Stimulated activated naive CD4-positive, alpha-beta T cell (primary cell): ENCODE measurements at places on chromosomes 7 and 10.

- no peak for DNase-seq
Observed at GRCh38 chr10:110361800-110362456, 57.2 kb upstream of the SMNDC1 start.

GRCh38 chr10:48708144-48708543 lies 23.5 kb downstream of the WDFY4 start:
- DNase-seq: no peak

GRCh38 chr10:20110125-20111100 lies 294.2 kb downstream of the PLXDC2 start:
- DNase-seq: no peak

- DNase-seq: no peak
Observed at GRCh38 chr10:81875467-81876252, 666 bp downstream of the NRG3 start.

DNA sequence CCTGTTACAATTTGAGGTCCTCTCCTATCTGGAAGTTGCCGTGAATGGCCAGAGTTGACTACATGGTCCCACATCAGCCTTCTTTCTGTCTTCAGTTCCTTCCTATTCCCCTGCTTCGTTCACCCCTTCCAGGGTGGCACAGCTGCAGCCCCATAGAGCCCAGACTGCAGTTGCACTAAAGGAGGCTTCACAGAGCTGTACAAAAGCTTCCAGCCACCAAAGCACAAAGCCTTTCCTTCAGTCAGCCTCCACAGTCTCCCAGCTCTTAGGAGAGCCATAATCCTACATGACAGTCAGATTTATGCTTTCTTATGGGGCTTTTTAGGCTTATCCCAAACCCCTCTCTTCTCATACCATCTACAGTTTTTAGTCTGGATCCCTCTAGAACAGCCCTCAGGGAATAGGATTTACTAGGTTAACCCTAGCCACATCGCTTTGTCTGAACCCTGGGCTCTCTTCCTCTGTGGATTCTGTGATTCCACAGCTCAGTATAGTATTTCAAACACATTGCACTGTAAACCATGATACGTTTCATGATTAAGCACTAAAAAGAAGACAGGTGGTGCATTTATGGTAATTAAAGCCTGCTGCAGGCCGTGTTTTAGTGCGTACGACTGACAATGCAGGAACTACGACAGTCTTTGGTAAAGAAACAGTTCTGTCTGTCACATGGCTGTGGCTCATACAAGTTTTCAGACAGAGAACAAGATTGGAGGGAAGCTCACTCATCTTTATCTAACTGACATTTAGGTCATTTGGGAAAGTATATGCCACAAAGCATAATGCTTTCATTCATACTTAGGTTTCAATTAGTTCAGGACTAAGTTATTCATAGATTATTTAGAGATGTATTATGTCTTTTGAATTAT lies 208.3 kb upstream of the KMT2E start:
- DNase-seq: no peak

- peak; percentile 72 for DNase-seq
Observed at GRCh38 chr10:22611425-22612115, 102.8 kb downstream of the PIP4K2A start.

DNA sequence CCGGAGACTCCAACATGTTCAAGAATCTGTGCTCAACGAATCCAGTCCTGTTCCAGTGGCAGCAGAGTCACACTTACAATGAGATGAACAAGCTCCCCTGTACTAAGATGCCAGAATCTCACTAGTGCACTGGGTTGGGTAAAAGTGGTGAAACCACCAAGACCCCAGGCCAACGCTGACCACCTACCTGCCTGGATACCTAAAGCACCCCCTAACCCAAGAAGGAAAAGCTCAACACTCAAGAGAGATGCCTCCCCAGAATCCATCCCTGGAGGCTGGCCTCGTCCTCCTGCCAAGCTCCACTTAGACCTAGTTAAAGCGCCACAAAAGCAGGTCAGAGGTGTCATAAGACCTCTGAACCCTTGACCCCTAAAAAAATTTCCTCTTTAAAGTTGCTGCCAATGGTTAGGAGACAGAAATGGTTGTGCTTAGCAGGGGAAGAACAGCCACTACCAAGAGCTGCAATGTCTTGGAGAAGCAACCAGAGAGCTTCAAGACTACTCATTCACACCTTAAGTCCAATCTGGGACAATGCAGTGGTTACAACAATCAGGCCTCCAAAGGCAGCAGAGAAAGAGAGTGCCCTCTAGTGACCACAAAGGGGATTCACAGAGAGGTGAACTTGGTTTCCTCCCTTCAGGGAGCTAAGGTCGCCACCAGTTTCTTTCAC lies 94.6 kb upstream of the MACROH2A2 start:
- no peak for DNase-seq

- no peak for DNase-seq
Observed at GRCh38 chr7:36015733-36016132, 137.3 kb upstream of the EEPD1 start.

GRCh38 chr10:102405108-102405571 lies 9.6 kb downstream of the NFKB2 start:
- DNase-seq: no peak

DNA sequence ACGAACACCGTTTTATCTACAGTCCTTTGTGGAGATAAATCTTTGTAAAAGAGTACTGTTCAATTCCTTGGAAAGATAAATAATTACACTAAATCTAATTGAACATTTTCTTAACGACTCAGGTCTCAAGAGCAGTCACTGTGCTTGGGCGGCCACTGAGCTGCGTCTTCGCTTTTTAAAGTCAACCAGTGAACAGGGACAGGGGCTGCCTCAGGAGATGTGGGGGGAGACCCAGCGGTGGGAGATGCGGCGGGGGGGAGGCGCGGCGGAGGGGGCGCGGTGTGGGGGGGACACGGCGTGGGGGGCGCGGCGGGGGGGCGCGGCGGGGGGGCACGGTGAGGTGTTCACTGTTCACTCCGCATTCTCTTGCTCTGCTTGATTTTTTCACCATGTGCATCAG lies 39.8 kb downstream of the CAMK2B start:
- DNase-seq: no peak

DNA sequence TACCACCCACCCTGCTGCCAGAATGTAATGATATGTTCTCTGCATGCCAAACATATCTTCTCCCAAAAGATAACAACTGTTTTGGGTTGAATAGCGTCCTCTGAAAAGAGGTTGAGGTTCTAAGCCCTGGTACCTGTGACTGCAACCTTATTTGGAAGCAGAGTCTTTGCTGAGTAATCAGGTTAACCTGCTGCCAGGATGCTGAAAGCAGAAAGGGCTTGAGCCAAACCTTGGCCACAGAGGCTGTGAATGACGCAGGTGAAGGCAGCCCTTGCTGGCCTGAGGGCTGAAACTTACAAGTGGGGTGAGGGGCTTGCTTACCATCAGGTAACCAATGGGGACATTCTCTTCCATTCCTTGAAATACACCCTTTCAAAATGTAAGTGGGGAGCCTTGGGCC lies 151.8 kb upstream of the RHEB start:
- no peak for DNase-seq

DNA sequence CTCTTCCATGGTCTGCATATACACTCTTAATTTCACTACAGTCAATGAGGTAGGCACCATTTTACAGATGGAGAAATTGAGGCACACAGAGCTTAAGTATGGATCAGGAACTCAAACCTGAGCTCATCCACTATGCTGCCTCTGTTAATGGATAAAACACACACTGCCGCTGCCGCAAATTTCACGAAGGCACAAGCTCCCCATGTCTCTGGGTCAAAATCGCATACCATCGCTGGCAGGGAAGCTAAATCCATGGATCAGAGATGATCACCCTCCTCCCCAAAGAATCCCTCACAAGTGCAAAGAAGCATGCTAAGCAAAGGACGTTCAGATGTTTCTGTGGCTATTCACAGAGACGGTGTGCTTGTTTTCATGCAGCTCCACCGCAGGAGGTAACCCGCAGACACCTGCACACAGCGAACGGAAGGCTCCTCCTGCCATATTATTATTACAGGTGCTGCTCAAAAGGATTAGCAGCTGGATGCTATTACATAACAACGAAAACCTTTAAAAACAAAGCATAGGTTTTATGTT lies 109.3 kb downstream of the UBE2H start:
- no peak for DNase-seq

DNA sequence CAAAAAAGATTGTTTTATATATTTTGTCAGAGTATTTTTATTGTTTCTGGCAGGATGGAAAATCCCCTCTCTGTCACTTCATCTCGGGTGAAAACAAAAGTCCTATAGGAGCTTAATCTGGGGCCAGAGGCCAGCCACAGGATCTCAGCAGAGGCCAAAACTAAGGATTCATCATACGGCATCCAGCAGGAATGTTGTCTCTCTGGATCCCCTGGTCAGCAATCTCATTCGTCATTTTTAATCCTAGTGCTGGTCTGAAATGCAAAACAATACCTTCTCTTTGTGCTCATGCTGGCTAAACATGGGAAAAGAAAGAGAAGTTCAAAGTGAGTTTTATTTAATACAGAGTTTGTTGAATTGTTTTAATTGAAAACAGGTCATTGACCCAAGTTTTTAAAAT lies 482.5 kb upstream of the AUTS2 start:
- no peak for DNase-seq

GRCh38 chr7:154438571-154439367 lies 386.6 kb downstream of the DPP6 start:
- DNase-seq: no peak

DNA sequence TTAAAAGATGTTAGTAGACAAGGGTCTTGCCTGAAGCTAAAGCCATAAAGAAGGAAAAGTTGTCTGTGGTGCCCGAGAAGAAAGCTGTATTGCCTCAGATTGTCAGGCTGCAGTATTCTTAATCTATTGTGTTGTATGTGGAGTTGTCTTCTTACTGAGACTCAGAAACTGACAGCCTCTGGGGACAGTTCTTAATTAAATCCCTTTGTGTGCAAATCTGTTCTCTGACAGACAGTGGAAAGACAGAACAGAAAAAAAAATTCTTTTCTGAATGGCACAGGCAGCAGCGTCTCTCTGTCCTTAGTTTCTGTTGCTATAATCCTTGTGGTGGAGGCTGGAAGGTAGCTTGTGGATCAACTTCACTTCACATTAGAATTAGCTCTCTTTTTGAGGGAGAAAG lies 16.8 kb downstream of the VWC2 start:
- DNase-seq: no peak

GRCh38 chr10:93461807-93462178 lies 20.3 kb downstream of the MYOF start:
- no peak for DNase-seq

- no peak for DNase-seq
Observed at GRCh38 chr7:99446096-99446495, 7.4 kb downstream of the CPSF4 start.

DNA sequence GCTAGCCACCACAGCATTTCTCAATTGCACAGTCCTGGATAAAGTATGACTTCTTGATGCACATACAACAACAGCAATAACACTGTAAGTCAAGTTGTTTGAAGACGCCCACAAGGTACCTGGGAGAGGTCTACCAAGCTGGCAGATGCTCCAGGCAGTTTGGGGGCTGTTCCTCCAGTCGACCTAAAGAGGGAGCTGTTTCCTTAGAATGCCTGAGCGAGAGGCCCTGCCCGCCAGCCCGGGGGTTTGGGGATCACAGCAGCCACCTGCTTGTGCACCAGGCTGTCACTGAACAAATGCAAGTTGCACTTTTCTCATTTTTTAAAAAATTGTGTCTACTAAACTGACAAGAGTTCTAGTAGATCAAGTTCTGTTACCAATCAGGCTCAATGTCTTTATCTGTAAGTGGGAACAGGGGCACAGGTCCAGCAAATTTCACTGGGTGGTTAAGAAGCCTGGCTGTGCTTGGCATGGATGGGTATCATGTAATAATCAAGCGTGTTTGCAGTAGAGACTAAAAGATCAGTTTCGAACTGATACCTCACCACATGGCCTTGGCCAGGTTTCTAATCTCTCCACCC lies 193.8 kb upstream of the ADO start:
- peak; percentile 40 for DNase-seq

DNA sequence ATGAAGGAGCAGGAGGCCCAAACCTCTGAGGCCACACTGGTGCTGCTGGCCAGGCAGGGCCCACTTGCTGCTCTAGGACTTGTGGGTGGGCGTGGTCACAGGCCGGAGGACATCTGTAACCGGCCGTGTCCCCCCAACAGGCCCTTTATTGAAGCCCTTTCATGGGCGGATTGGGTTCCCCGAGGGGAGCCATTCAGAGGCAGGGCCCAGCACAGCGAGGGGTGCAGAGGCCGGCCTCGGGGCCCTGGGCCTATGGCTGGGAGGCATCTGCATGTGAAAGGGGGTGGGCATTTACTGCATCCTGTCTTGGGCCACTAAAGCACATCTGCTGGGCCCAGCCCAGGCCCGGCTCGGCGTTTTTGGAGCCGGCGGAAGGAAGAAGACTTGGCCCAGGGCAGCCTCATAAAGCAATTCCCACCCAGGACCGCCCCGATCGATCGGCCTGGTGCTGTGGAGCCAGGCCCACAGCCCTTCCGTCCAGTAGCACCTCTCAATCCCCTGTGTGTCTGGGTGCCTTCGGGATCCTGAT lies 8.4 kb downstream of the LHPP start:
- no peak for DNase-seq

- DNase-seq: no peak
Observed at GRCh38 chr7:69959789-69960499, 361.7 kb downstream of the AUTS2 start.

DNA sequence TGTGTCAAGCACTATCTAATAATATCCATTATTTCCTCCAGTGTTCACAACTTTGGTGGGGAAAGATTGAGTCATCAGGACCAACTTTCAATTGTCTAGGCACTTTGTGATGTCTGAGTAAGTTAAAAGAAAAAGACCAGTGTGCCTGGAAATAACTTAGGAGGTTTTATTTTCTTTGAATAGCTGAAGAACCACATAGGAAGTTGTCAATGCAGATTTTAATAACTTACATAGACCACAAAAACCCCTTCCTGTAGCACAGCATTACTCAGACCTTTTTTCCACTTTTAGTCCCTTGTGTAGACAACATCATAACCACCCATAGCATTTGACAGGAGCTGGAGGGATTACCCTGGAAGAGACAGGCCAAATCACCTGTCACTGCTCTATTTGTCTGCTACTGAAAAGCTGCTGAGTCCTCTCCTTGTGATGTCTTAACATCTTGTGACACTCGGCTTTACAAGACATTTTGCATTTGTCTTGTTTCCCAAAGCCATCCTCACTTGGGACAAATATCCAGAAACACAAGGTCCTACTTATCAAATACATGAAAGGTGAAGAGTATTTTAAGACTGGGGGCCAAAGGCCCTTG lies 241.5 kb upstream of the PTER start:
- DNase-seq: no peak

DNA sequence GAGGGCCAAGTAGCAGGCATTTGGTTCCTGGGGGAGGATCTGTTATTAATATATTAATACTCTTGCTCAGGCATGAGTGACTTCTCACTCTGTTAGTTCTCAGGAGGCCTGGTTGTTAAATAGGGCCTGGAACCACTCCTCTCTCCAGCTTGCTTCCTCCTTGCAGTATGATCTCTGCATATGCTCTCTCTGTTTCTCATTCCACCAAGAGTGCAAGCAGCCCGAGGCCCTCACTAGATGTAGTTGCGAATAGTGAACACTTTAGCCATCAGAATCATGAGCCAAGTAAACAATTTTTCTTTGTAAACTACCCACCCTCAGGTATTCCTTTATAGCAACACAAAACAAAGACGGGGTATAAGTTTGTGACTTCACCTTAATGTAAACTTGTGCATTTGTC lies 784.3 kb downstream of the DNAJB9 start:
- no peak for DNase-seq

GRCh38 chr10:96327462-96327861 lies 23.2 kb downstream of the DNTT start:
- no peak for DNase-seq
